ENCODE measurements at places on chromosomes 4 and X.

DNA sequence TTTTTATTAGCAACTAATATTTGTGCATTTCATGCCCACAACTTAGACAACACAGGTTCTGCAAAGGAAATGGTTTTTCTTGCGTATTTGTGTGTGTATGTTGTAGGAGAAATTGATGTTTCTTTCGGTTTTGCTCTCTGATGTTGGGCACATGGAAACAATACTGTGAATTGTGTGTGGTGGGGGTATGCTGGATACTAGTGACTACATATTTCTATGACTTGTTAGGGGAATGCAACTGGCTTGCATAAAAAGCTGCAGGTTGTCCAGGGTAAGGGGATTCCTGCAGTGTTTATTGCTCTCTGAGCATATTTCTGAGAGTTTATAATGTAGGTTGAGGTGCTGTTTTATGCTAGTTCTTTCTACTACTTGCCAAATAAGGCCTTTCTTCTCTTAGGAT, 11.6 kb downstream of the DLG3 start:
- no peak for DNase-seq

GRCh38 chr4:183816882-183817509, 88.1 kb upstream of the STOX2 start:
- no peak for DNase-seq

DNA sequence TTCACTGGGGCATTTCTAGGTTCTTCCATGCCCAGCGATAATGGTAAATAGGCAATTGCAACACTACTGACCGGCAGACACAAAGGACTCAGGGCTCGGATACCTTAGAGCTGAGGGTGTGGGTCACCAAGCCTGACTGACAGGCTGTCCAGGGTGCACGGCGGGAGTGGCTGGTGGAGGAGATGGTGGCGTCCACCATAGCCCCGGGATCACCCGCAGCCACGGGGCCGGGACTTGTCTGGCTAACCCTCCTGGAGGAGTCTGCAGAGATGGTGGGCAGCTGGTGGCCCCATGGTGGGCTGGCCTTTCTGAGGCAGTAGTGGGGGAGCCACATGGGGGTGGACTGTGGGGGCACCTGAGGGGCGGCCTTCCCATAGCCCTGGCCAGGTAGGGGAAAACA, 11.7 kb upstream of the ABLIM2 start:
- no peak for DNase-seq

GRCh38 chrX:29541038-29541437, 674.3 kb upstream of the MAGEB2 start:
- no peak for DNase-seq

- no peak for DNase-seq
Observed at GRCh38 chr4:171629737-171630136, 183.5 kb upstream of the GALNTL6 start.

DNA sequence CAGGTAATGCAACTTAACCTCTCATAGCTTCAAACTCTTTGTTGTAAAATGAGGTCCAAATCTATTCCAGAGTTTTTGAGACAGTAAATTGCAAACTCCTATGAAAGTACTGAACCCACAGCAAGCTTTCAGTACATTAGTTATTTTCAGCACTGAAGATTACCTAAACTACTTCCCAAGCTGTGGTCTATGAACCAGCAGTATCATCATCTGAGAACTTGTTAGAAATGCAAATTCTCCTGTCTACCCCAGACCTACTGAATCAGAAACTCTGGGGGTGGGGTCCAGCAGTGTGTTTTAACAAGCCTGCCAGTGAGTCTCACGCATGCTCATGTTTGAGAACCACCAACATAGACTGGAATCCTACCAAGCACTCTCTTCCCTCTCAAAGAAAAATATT, 5.7 kb upstream of the CASP6 start:
- DNase-seq: no peak

DNA sequence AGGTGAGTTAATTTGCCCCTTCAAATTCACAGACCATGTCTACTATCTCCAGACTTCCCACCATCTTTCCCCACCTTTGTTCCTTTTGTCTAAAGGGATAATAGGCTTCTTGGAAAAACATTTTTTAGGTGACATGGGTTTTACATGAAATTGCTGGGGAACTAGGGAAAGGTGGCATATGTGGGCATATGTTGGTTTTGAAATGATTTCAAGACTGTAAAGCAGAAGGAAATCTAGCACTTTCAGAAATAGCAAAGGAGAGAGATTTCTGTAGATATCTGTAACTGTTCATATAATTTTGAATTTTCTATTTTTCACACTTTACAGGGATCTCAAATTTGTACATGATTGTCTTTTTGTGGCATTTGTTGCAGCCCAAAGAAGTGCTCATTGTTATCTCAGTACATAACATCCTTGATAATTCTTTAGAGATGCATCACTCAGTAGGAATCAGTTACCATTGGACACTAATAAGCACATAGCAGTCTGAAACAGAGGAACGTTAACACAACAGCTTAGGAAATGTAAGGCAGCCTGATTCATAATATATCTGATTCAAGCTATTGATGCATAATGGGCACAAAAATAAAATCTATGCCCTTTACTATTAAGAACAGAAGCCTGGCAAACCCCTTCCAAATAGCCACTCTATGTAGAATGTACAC, 659.7 kb downstream of the CENPC start:
- DNase-seq: no peak

DNA sequence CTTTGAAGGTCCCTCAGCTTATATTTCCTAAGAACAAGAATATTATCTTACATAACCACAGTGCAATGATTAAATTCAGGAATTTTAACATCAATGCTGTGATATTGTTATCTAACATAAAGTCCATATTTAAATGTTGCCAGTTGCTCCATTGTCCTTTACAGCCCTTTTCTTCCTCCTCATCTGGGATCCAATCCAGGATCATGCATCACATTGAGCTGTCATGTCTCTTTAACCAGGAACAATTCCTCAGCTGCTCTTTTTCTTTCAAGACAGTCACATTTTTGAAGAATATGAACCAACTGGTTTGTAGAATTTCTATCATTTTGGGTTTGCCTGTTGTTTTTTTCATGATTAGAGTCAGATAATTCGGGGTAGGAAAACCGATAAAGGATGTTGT, 12.0 kb downstream of the TMSB4X start:
- DNase-seq: no peak

- DNase-seq: no peak
Observed at GRCh38 chr4:60657807-60658206, 542.3 kb upstream of the ADGRL3 start.

DNA sequence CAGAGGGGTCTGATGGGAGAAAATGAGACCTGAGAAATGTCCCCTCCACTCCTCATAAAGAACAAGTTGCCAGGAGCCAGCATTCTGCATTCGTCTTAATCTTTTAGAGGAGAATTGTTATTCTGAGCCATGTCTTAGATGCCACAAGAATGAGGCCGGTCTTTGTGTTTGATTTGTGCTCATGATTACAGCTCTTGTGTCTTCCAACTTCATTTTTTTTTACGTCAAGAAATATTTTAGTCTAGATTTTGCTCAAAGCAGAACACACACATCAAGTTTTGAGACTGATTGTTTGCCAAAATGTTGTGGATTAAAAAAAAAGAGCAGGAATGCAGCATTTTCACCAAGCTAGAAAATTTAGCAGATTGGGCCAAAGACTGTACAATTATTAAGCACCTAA, 130.6 kb upstream of the PITX2 start:
- no peak for DNase-seq

DNA sequence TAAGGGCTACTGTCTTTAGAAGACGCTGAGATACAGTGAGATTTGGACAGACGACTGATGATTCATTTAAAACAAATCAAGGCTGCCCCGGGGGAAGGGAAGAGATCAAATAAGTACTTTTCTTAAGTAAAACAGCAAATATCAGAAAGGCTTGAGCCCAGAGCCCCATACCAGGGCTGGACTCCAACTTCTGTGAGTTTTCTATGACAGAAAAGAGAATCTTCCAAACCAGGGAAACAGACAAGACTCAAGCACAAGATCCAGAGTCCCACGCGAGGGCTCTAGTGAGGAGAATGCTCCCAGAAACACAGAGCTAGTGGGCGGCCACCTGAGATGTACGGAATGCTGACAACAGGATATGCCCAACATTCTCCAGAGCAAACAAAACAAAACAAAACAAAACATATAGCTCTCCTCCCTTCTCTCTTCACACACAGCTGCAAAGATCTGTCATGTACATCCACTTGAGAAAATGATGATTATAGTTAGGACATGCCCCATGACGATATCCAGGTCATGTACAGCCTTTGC, 13.1 kb downstream of the ACSL1 start:
- no peak for DNase-seq

GRCh38 chr4:38582889-38583470, 81.0 kb upstream of the KLF3 start:
- no peak for DNase-seq

DNA sequence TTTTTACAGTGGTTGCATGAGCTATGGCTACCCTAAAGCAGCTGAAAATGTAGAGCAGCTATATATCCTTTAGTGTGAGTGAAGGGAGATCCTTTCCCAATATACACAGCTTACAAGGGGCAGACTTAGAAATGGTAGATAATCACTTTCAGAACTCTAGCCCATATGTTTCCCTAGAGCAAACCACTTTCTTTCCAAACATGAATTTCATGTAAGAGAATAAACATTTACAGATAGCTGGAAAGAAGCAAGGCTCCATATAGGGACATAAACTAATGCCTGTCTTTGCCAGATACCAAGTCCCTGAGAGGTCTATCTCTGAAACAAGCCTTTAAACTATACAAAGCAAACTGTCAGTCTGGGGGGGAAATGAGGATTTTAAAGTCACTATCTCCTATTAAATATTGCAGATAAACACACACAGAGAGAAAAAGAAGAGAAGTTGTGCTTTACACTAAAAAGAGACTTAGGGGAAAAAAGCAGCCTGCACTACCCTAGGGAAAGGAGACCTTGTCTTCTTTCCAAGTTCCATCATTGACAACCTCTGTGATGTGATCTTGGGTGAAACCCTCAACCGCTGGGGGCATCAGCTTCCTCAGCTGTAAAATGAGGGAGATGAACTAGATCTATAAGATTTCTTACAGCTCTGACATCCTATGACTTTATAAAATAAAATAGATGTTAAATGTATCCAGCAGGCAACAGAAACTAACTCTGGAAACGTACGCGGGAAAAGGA, 73.6 kb downstream of the TMEM156 start:
- no peak for DNase-seq

GRCh38 chrX:111511477-111511876, at the start of gene SERTM2:
Gene SERTM2, plus strand, starts transcription at chrX:111511645. Its CDS starts 7,213 bp downstream, at chrX:111518858.
- no peak for DNase-seq

DNA sequence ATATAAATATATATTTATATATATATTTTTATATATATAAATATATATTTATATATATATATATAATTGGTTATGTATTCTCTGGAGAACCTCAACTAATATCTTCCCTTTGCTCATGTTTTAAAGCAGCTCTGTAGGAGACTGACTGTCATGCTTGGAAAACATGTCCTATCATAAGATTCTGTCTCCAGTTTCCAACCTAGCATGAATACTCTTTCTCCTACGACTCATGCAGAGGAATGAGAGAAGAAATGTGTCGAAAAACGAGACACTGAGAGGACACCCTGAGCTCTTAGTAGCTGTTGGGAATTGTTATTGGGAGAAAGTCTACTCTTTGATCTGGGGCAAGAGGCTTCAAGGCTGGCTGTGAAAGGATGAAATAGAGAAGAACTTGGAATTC, 166.5 kb upstream of the SLIT2 start:
- DNase-seq: no peak

DNA sequence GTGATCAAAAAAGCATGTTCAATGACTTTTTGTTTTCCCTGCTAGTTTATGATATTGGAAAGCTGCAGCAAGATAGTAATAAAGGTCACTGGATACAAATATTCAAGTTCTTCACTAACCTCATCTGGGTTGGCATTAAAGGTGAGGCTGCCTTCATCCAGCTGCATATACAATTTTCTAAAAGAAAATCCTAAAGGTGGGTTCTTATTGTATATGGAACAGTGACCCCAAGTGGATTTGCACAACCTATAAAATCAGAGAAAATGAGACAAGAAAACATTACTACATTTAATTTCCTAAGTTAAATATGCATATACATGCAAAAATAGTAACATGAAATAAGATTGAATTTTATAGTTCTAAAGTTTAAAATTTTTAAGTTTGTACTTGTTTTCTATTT, 23.9 kb downstream of the FBXO8 start:
- DNase-seq: no peak

DNA sequence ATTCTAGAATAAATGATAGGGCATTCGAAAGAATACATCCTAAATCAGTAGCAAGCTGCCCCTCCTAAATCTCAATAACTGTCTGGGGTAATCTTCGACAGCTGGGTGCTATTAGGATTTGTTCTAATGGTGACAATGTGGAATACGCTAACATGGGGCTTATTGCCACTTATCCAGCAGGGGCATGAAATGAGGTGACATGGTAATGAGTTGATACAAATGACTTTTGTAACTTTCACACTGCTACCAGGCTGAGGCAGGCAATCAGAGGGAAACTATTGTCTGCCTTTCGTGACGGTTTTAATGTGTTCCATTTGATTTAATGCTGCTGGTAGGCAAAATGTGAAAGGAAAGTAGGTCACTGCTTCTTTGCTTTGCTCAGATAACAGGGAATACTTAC, 1047.4 kb upstream of the PABPC4L start:
- DNase-seq: no peak

GRCh38 chrX:7635604-7636003, 207.4 kb upstream of the VCX start:
- no peak for DNase-seq

DNA sequence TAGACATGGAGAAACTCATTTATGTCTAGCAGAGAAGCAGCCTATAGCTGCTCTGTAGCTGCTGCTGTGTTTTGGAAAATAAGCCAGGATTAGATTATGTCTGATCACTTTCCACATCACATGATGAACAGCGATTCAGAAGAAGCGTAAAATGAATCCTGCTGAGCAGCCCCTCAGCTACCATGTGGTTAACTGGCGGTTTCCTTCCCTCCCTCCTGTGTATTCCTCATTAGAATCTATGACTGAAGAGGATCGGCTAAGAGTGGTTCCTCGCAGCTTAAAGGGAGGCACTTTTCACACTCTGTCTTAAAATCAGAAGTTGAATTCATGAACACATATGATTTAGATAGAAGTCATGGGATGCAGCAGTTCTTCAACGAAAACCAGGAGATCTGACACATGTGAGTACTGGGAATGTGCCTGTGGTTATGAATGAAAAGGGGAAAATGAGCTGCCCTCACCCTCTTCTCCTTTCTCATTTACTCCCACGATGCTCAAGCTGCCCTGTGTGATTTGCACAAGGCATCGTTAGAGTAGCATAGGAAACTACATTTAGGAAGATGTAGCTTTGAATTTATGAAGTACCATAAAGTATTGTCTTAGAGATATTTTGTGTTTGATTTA, at the start of gene PPEF1:
Gene PPEF1 (plus strand): TSS at position 220 of the 624 bp plus-strand sequence. CDS start 136 bp downstream, at position 356.
- DNase-seq: no peak

DNA sequence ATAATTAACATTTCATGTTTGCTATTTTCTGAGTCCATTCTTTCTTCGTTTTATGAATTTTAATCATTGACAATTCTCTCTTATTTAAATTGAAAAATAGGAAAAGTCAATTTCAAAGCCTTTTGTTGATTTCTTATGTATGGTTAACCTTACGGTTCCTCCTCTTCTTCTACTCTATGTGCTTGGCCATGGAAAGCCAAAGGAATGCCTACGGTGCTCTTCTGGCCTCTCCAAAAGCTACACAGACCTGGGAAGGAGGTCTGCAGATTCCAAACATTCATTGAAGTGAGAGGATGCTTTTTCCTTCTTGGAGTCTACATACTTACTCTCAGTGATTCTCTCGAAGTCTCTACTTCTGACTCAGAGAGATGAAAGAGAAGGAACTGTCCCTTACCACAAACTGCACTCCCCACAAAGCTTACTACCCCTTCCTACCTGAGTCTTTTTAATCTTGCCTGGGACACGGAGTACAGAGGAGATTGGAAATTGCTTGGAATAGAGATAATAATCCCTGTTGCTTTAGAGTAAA, 863.1 kb upstream of the FTHL17 start:
- no peak for DNase-seq
